Foreskin melanocyte (primary cell): ENCODE measurements at places on chromosomes 11 and 22.
A peak's percentile ranks its signal among the peaks of the same experiment; 100 is the strongest.

DNA sequence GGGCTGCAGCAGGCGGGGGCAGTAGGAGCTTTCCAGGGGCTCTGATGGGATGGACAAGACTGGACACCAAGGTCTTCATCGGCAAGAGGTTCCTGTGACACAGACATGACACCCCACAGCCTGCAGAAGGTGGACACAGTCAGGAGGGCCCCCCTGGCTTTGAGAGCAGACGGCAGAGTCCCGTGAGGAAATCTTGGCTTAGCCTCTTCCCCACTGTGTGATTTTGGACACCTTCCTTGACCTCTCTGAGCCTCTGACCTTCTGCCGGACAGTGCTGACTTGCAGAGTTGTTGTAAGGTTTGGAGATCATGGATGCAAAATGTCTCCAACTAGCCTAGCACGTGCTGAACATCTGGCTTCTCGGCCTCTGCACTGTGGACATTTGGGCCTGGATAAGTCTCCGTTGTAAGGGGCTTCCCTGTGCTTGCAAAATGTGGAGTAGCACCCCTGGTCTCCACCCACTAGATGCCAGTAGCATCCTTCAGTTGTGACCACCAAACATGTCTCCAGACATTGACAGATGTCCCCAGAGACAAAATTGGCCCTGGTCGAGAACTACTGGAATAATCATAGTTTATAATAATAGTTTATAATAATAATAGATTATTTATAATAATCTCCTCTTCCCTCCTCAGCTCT lies 54.6 kb downstream of the MCM5 start:
- no peak for DNase-seq

DNA sequence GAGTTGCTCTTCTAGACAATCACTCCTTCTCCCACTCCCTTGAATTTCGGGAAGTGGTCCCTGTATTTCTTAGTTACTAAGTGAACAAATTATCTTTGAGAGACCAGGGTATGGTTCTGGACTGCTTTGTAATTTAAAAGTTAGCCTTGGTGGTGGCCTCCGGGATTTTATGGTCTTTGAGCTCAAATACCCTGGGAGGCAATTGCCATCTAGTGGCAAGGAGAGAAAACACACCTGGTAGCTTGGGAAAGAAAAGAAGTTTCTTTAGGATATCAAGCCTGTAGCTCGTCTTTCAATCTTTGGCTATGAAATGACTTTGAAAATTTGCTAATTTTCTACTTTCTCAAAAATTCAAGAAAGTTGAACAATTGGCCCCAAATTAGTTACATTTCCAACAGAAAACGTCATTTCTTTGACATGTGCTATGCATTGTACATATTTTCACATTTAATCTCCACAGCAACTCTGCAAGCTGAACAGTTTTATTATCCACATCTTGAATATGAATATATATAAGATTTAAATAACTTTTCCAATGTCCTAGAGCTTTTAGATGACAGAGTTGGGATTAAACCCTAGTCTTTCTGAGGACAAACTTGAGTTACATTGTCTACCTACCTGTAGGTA lies 39.1 kb downstream of the MMP27 start:
- peak; percentile 50 for DNase-seq

DNA sequence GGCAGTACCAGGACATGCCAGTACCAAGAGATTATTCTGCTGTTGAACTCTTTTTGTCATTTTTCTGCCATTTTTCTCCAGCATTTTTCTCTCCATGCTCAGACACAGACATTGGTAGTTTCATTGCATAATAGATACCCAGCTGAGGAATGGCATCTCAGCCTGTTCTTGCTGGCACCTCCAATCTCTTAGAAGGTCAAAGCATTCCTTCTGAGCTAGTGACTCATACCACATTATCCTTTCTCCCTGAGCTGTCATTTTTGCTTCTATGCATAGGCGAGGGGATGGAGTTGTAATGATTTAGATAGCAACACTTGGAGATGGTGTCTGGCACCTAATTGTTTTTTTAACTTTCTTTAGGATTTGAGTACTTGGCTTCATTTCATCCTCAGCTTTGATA lies 321.1 kb downstream of the NELL1 start:
- DNase-seq = no peak

DNA sequence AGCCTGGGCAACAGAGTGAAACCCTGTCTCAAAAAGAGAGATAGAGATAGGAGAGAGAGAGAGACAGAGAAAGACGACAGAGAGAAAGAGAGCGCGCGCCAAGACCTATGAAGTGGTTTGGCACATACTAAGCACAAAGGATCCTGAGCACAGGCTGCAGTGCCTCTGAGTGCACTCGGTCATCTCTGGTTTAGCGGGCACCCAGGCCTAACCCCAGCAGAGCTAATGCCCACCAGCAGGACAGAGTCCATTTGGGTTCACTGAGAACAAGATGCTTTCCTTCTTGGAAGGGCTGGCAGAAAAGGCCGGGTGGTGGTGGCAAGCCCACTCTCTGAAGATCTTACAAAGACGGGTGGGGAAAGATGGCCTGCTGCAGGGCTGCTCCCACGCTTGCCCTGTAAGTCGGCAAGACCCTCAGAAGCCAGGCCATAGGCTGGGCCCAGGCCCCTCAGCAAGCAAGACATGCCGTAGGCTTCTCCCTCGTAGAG lies 3.3 kb downstream of the SCARF2 start:
- DNase-seq = no peak

DNA sequence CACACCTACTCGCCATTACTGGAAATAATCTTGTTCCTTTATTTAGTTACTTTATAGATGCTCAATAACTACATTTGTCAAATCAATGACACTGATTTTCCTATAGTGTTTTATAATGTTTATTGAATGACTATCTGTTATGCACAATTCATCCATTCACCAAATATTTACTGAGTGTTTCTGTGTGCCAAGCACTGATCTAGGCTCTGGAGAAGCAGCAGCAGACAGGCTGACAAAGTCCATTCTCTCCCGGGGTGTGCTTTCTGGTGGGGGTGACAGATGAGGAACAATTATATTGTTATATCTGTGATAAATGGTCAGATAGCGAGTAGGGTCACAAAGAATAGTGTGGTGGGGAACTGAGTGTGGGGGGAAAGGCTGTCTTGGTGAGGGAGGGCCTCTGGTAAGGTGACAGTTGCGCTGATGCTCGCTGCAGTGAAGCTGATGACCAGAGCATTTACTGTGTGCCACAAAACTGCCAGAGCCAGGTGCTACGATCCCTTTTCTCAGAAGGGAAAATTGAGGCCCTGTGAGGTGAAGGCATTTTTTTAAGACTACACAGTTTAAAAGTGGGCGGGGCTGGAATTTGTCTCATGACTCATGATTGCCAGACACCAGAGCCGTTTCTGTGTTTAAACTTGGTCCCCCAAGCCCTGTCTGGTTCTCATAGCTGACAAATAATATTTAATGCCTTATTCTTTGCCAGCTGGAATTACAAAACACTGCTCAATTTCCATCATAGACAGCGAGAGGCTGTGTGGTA lies 10.2 kb downstream of the PACS1 start:
- DNase-seq = no peak

DNA sequence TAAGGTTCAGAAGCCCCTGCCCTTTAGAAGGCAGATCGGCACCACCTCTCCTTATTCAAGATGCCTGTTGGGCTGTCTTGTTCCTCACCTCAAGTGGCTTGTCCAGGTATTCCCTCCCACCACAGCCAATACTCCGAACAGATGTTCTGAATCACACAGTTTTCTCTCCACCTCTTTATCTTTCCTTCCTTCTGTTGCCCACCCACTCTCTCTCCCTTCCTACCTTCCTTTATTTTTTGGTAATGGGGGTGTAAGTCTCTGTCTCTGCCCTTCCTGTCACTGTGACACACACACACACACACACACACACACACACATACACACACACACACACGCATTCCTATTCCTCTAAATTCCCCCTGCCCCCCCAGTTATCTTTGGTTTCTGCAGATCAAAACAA lies 8.4 kb downstream of the BEST1 start:
- DNase-seq = no peak

GRCh38 chr11:76653012-76653673 lies 17.4 kb downstream of the LRRC32 start:
- no peak for DNase-seq

DNA sequence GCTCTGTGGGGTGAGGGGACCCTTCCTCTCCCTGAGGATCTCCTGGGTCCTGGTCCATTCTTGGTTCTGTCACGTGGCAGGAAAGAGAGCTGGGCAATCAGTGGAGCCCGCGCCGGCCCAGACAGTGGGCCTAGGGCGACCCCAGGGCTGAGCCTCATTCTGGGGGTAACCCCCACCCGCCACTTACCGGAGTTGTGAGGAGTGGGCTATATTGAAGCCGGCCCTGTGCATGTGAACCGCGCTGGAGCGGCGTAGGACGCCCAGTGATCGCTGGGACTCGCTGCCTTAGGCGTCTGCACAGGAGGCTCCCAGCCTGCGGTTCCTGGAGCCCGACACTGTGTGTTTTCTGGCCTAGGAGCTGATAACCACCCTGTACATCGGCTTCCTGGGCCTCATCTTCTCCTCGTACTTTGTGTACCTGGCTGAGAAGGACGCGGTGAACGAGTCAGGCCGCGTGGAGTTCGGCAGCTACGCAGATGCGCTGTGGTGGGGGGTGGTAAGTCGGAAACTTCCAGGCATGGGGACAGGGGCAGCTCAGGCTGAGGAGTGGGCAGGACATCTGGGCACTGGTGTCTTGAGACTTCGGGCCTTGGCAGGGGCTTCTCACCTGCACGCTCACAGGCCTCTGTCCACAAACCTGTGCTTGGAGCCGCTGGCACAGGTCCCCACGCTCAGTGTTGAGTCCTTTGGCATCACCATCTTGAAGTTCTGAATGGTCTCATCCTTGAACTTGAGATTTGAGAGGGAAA lies 127.1 kb downstream of the KCNQ1OT1 start:
- no peak for DNase-seq

- DNase-seq = no peak
Measured at GRCh38 chr11:64065141-64065465, 29.4 kb downstream of the FLRT1 start.

GRCh38 chr11:71459767-71460320 lies 6.8 kb downstream of the NADSYN1 start:
- DNase-seq = no peak

GRCh38 chr22:50313021-50313420 lies 5.6 kb upstream of the PLXNB2 start:
- no peak for DNase-seq

- no peak for DNase-seq
Measured at GRCh38 chr22:47367993-47368945, 605.8 kb downstream of the TBC1D22A start.

DNA sequence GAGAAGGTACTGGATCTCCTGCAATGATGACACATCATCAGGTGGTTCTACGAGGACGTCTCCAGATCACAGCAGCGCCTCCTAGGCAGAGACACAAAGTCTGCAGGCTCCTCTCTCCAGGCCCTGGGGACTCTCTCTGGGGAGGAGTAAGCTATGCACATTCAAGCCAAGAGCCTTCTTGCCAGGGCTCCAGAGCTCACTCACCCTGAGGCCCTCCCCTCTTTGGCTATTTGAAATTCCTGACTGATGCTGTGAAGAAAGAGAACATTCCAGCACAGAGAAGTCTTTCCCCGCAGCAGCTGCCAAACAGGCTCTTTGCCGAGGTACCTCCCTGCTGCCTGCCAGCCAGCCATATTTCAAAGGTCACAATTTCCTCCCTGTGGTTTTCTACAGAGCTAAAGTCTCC lies 204.9 kb downstream of the CSNK2A3 start:
- no peak for DNase-seq

DNA sequence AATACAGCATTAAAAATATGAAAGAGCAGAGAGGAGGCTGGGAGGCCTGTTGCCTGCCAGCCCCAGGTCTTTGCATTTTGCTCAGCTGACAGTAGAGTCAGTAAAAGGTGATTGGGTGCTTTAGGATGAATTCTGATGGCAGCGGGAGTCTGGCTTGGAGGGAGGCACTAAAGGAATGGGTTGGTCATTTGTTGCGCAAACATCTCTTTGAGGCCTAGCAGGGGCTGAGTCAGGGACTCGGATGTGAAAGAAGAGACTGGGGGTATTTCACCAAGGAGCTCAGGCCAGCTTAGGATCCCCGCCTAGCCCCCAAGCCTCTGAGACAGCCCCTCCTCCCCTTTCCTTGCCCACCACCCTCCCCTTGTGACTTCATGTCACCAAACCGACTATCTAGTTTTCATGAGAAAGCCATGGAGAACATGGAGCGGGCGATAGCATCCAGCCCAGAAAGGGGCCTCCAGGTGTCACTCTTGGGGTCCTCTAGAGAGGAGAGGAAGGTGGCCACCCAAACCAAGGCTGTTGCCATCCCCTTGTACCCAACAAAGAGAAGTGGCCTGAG lies 9.7 kb downstream of the DGKZ start:
- no peak for DNase-seq

- peak; percentile 39 for DNase-seq
Measured at GRCh38 chr22:34849965-34850364, 216.0 kb upstream of the ISX start.

DNA sequence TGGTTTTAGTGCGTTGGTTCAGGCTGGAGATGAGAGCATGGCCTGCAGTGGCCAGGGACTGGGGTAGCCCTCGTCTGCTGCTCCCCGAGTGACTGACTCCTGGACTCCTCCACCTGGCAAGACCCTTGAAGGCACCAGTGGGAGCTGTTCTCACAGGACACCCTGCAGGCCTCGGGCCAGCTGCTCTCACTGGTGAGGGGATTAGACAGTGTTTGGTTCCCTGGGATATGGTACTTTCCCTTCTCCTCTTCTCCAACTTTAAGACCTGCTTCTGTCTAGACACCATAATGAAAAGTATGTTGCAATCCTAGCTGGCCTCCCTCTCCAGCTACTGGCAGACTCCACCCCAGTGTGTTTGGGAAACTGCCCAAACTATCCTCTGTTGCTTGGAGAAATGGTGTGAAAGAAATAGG lies 168.8 kb upstream of the CADM1 start:
- DNase-seq = no peak

GRCh38 chr22:40020956-40021355 lies 26.2 kb downstream of the FAM83F start:
- DNase-seq = no peak

DNA sequence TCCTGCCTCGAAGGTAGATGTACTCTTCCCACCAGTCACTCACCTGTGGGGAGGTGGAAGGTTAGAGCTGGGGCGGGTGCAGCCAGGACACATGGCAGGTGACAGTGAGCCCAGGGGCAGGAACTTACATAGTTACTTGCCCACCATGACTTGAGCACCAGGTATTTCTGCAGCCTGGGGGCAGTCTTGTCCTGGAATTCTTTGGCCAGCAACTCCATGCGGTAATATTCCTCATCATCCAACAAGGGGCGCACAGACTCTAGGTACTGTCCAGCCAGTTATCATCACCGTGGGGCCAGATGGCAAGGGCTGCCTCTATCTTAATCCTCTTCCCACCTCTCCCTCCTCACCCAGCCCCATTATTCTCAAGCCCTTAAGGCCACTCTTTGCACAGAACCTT lies 2.2 kb downstream of the CPT1B start:
- no peak for DNase-seq

DNA sequence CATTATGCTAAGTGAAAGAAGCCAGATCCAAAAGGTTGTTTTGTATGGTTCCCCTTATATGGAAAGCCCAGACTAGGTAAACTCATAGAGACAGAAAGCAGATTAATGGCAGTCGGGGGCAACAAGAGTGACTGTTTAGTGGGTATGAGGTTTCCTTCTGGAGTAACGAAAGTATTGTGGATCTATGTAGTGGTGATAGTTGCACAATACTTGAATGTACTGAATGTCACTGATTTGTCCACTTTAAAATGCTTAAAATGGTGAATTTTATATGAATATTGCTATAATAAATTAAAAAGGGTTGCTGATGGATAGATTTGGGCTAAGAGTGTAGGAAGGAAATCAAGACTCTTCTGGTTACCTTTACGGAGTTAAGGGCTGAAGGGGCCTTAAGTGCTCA lies 10.0 kb upstream of the SGSM1 start:
- DNase-seq = no peak
